ENCODE measurements at places on chromosomes 13 and 19.

GRCh38 chr19:5691822-5692722, 2.0 kb downstream of the RPL36 start:
- no peak for DNase-seq

- no peak for DNase-seq
Measured at GRCh38 chr19:31574251-31574973, 225.2 kb upstream of the TSHZ3 start.

DNA sequence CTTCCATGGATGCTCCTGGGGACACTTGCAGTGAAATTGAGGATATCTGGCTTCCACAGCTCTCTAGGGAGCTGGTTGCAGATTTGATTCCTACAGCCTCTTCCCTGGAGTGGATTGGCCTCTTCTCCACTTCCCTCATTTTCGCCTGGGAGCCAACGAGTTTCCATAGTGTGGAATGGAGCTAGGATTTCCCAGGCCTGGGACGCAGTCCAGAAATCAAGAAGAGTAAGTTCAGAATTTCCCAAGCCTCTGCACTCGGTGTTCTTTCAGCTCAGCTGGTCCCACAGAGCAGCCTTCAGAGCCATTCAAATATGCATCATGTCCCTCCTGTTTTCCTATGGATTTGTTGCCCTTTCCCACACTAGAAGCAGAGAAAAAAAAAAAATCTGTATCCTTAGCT, 68.2 kb downstream of the RAP2A start:
- DNase-seq: no peak

- no peak for DNase-seq
Measured at GRCh38 chr19:7897292-7897691, 6.4 kb upstream of the MAP2K7 start.

- DNase-seq: no peak
Measured at GRCh38 chr13:31996601-31997000, 35.0 kb upstream of the FRY start.

- DNase-seq: no peak
Measured at GRCh38 chr13:40336228-40337221, 329.9 kb downstream of the FOXO1 start.
